ENCODE measurements at places on chromosomes 1 and 21.
A peak's percentile ranks its signal among the peaks of the same experiment; 100 is the strongest.

- DNase-seq: no peak
Observed at GRCh38 chr1:215484171-215484939, 82.7 kb upstream of the KCTD3 start.

GRCh38 chr1:198326915-198327314 is 170.1 kb downstream of the NEK7 start:
- no peak for DNase-seq

GRCh38 chr1:21492356-21492625 is 16.9 kb upstream of the ALPL start:
- no peak for DNase-seq

- peak; percentile 67 for DNase-seq
Observed at GRCh38 chr1:205977402-205978014, 25.7 kb downstream of the RAB7B start.

- no peak for DNase-seq
Observed at GRCh38 chr1:94063379-94063778, 57.6 kb downstream of the ABCA4 start.

- no peak for DNase-seq
Observed at GRCh38 chr1:32393136-32393535, 1.1 kb downstream of the BSDC1 start.

All from stimulated activated CD4-positive, alpha-beta T cell treated with anti-CD3 and anti-CD28 coated beads, Interleukin-1b, Interleukin-23, amount 100 ng/mL, for 1 hour (primary cell).